ENCODE measurements at places on chromosomes 2 and 18. TPM values are rescaled to one million over a fixed set of nuclear protein-coding genes. Genes with fewer than 3 reads are reported as not detected.

IHH gene
- total RNA-seq, result 0.53 TPM

RANBP2 gene
- 24.7 TPM for total RNA-seq

CCBE1 gene
- 15.7 TPM for total RNA-seq

TXNDC2 gene
- total RNA-seq, result 0.45 TPM

SLC16A14 gene
- total RNA-seq, result 0.83 TPM

KRTCAP3 gene
- total RNA-seq, result not detected

ATG4B gene
- total RNA-seq, result 49.2 TPM

RPS27A gene
- total RNA-seq, result 3,269 TPM

RDH14 gene
- 36.9 TPM for total RNA-seq

TUBA4B gene
- 0.28 TPM for total RNA-seq

CD302 gene
- 2.1 TPM for total RNA-seq

HOXD8 gene
- 5.6 TPM for total RNA-seq

ANKRD30BL gene
- not detected for total RNA-seq

DUSP19 gene
- total RNA-seq, result 0.45 TPM

KCNF1 gene
- 47.2 TPM for total RNA-seq

DNAJC5G gene
- not detected for total RNA-seq

RTP5 gene
- not detected for total RNA-seq

C2orf80 gene
- not detected for total RNA-seq

LBX2 gene
- total RNA-seq, result 3.0 TPM

RAD51AP2 gene
- total RNA-seq, result not detected

CYTIP gene
- not detected for total RNA-seq

GLI2 gene
- 16.6 TPM for total RNA-seq

CHRNG gene
- total RNA-seq, result not detected

XDH gene
- 1.1 TPM for total RNA-seq

PCARE gene
- not detected for total RNA-seq

C1GALT1C1L gene
- 2.0 TPM for total RNA-seq

ANKRD23 gene
- total RNA-seq, result 1.5 TPM

ACKR3 gene
- 15.4 TPM for total RNA-seq

KLHL41 gene
- total RNA-seq, result 0.50 TPM

SERPINB2 gene
- total RNA-seq, result not detected

ALK gene
- not detected for total RNA-seq

CIB4 gene
- 0.38 TPM for total RNA-seq

CDK5R2 gene
- total RNA-seq, result 3.9 TPM

PJVK gene
- total RNA-seq, result 1.4 TPM

CHRND gene
- not detected for total RNA-seq

PRKAG3 gene
- total RNA-seq, result not detected

CD226 gene
- 0.23 TPM for total RNA-seq

CD8B gene
- total RNA-seq, result not detected

Measured in A549 treated with Mapracorat at 1 μM for 4 hours (cell line).